ENCODE measurements at places on chromosomes 2 and 18. TPM values are rescaled to one million over a fixed set of nuclear protein-coding genes. Genes with fewer than 3 reads are reported as not detected.

DNA sequence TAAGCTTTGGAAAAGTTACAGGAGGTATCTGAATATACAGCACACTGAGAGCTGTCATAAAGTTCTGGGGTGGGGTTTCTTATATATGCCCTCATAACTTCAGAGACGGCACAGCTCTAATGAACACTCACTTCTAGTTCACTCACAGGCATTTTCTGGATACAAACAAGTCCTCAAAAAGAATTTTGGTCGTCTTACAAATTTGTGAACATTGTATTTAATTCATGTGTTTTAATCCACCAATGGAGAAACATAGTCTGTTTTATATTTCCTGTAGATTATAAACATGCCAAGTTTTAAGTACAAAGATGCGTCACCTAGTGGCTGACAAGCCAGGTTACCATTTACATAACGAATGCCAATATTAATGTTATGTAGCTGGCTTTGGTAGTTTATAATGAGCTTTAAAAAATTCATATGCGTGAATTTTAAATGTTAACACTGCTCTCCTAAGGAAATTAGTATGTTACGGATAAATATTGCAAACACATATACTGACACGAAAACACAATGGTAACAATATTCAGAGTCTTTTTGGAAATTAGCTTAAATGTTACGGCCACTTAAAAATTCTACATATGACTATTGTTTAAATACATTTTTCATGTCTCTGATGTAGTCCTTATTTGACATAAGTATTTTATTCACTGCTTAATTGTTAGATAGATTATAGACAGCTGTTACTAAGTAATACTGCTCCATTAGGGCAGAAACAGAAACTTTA lies 2.5 kb downstream of the COL3A1 start:
- peak; percentile 66 for DNase-seq

GRCh38 chr2:2614452-2614851 lies 283.4 kb upstream of the MYT1L start:
- no peak for DNase-seq

- DNase-seq, result peak; percentile 78
Observed at GRCh38 chr2:168475636-168476035, 19.6 kb downstream of the CERS6 start.

DNA sequence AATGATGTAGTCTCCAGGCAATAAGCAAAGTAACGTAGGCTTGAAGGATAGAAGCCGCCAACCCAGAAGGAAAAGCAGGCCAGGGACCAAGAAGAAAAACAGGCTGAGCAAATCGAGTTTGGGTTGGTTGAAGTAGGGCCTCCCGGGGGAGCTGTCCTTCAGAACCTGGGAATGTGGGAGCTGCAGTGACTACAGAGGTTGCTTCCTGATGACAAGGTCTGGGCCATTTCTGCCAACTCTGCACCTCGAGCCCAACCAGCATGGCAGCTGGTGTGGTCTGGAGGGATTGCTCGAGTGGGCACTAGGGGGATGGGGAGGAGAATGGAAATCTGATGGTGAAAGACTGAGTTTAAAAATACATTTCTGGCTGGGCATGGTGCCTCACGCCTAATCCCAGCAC lies 14.1 kb downstream of the ACMSD start:
- DNase-seq, result no peak

DNA sequence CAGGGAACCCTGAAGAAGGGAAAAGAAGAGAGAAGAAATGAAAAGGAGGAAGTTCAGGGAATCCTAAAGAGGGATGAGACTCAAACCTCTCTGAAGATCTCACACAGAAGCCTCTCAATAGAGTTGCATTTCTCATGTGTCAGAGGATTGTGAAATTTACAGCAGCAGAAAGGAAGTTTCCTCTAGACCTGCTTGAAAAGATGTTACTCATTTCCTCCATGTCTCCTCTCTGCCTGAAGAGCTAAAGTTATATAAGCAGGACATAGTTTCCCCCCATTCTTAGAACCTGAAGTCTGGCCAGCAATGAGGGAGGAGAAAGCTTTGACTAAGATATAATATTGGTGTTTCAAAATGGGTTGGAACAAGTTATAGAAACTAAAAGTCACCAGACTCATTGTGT lies 1155.6 kb downstream of the LRP1B start:
- DNase-seq, result peak; percentile 52

DNA sequence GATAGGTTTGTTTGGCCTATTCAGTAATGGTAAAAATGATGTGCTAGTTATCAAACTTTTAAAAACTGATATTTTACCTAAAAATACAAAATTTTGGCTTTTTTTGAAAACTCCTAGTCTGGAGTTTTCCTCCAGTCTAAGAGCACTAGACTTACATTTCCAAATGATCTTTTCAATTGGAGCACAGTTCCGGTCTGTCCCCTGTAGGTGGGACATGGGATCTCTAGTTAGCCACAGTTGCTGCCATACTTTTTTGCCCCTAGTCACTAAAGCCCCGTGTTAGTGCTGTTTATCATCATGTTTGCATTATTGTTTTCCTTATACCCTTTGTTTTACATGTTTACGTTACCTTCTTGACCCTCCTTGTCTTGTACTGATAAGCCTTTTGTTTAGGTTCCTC lies 52.4 kb downstream of the RELCH start:
- DNase-seq, result no peak

- no peak for DNase-seq
Observed at GRCh38 chr2:42792087-42792582, 248 bp downstream of the HAAO start.

- DNase-seq, result no peak
Observed at GRCh38 chr2:53033411-53033810, 734.2 kb upstream of the CHAC2 start.

DNA sequence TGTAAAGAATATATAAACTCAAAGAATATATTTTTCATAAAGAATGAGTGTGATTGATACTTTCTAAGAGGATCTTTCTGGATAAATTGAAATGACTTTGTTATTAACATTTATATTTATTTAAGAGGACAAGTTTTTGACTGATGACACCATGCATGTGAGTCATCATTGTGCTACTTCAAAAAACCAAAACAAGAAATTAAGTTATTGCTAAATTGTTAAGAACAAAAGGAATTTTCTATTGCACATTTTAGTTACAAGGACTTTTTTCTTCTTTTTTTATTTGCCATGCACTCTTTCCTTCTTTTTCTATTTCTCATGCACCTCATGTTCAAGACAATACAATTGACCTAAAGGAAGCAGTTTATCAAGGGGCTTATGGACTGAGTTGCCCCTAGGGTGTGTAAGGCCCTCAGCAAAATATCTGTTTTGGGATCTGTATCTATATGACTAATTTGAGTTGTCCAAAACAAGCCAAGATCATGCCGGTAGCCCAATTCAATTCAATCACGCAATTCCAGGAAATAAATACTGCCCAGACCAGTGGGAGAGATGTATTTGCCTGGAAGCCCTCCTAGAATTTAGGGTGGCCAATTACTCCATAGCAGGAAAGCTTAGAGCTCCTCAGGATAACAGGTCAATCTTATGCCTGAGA lies 654.3 kb downstream of the METTL4 start:
- DNase-seq, result peak; percentile 5

- no peak for DNase-seq
Observed at GRCh38 chr2:180559771-180560170, 420.6 kb upstream of the UBE2E3 start.

GRCh38 chr2:123738643-123739042 lies 286.4 kb upstream of the CNTNAP5 start:
- peak; percentile 89 for DNase-seq

The NDUFS1 gene
- 72.5 TPM for total RNA-seq

The ADCY3 gene
- 36.0 TPM for total RNA-seq

The ACADL gene
- total RNA-seq, result 0.26 TPM
